ENCODE measurements at places on chromosomes 12 and 14. TPM values are rescaled to one million over a fixed set of nuclear protein-coding genes. Genes with fewer than 3 reads are reported as not detected.

- H3K27ac ChIP-seq: no peak overlapping the region
- peaks cover under 1% of the 10 kb centered on the region for H3K4me1 ChIP-seq
- H3K4me3 ChIP-seq: no peak overlapping the region
Measured at GRCh38 chr12:89267404-89267803, 84.9 kb downstream of the DUSP6 start.

DNA sequence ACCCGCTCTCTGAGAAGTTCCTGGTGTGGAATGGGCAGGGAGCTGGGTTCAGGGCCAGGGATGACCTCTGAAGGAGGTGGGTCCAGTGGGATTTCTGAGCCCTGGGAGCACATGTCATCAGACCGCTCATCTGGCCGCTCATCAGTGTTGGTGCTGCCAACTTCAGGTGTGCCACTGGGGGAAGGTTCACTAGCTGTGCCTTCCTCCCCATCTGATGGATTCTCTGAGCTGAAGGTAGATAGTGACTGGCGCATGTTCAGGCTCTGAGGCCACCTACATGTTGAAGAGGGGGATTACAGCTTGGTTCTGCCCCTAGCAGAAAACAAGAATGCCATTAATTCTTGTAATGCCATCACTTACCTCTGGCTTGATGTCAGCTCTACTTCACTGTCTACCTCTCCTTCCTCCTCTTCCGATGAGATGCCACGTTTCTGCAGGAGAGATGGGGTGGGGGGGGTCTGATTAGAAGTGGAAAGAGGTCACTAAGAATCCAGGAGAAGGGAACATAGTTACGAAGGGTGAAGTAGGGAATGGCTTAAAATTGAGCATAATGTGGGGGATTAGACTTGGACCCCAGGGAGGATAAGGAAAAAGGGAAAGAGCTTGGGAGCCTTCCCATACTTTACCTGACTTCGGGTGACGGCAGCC, 17.2 kb downstream of the MAP3K12 start:
- peaks cover 19% of the 10 kb centered on the region for H3K4me1 ChIP-seq
- DNase-seq: no peak
- peaks cover 72% of the 10 kb centered on the region for H3K36me3 ChIP-seq
- H3K27me3 ChIP-seq: no peaks in the 10 kb centered on the region
- no peak overlapping the region for H3K4me3 ChIP-seq

FLRT2 gene
- not detected for total RNA-seq

PCBP2 gene
- 756 TPM for total RNA-seq

OTOGL gene
- total RNA-seq: not detected

KCNK10 gene
- not detected for total RNA-seq

SDSL gene
- not detected for total RNA-seq

PTGER2 gene
- total RNA-seq: 108 TPM
